ENCODE measurements at places on chromosomes 6 and 20.
A peak's percentile ranks its signal among the peaks of the same experiment; 100 is the strongest.

DNA sequence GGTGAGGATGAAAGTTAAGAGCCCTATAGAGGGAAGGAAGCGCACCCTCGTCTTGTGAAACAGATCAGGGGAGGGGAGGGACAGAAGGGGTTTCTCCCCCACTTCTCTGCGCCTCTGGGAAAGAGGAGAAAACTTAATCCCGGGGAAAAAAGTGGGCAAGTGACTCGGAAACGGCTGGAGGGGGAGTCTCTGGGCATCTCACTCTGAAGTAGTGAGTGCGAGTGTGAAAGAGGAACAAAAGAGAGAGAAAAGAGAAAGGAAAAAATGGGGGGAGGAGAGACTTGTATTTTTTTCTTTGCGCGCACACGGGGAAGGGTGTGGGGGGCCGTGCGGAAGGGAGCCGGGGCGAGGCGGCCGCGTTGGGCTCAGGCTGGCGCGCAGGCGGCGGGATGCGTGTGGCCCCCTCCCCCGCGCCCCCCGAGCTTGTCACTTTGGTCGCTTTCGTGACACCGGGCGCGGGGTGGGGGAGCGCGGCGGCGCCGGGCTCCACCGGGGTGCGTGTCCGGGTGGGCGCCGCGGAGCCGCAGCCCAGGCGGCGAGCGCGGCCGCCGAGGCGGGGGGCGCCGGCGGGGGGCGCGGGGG, 454 bp downstream of the L3MBTL3 start:
- peak; percentile 57 for DNase-seq

- no peak for DNase-seq
Measured at GRCh38 chr6:114389111-114389510, 46.3 kb upstream of the HS3ST5 start.

DNA sequence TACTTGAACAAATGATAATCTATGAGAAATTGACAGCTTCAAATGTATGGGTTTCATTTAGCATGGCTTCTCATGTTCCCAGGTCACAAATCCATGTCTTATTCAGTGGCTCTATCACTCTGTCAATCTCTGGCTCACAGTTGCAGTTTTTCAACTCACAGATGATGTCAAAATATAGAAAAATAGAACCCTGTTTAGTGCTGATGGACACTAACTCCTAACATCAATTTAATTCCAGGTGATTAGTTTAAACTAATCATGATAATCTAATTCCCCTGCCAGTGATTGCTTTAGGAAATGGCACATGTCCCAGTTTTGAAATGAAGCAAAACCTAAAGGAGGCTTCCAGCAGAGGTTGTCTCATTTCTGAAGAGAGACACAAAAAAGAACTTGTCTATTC, 13.0 kb downstream of the KHDC1 start:
- DNase-seq: no peak

GRCh38 chr6:108302386-108302785, 7.5 kb downstream of the AFG1L start:
- no peak for DNase-seq

DNA sequence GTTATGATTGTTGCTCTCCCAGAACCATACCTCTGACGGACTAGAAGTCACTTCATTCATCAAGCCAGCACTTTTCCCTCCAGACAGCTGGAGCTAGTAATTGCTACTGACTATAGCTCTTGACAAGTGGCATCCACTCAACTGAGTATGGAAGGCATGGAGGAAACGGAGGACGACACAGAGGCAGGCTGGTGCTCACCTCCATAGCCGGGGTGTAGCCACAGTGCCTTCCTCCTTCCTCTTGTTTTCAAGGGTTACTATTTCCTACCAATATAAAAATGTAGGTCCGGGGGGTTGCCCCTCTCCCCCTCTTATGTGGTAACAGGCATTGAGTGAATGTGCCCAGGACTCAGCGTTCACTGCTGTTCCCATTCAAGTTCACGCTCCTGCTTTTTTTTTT, 23.5 kb upstream of the FOXC1 start:
- no peak for DNase-seq

DNA sequence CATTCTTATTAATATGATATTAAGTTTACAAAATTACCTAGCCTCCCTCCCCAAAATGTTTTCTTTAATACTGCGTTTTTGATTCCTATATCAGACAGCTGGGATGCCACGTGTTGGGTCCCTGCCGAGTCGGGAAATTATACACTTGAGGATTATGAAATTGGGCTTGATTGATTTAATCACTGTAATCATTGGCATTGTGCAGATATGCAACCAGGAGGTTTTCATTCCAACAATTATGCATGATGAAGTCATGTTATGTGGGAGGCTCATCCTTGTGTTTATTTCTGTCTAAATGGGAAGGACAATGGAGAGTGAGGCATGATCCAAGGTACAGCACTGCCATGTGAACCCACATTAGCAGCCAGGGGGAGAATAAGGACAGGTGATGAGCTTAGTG, 30.6 kb upstream of the RIPOR2 start:
- no peak for DNase-seq

GRCh38 chr6:158781692-158782373, 37.3 kb downstream of the EZR start:
- DNase-seq: no peak

DNA sequence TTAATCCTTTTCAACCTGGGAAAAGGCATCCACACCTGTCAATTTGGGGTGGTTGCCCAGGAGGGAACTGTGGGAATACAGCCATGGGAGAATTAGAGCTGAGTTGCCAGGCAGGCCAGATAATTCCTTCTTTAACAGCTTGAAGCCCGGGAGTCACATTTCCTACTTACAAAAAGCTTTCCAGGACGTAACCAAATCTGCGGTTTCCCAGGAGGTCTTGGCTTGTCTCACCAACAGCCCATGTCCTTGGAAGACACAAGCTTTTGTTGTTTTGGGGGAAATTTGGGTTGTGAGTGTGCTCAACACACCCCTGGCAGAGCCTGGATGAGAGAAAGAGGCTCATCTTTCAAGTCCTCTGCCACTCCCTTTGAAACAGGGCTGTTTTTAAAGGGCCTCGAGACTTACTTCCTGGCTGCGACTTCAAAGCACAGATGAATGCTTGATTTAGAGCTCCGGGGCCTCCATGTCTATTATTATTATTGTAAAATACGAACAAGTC, 465.9 kb upstream of the BTBD3 start:
- DNase-seq: no peak

GRCh38 chr6:118165500-118165899, 258.4 kb downstream of the SLC35F1 start:
- no peak for DNase-seq

GRCh38 chr6:112155886-112156285, 68.5 kb downstream of the FAM229B start:
- no peak for DNase-seq

DNA sequence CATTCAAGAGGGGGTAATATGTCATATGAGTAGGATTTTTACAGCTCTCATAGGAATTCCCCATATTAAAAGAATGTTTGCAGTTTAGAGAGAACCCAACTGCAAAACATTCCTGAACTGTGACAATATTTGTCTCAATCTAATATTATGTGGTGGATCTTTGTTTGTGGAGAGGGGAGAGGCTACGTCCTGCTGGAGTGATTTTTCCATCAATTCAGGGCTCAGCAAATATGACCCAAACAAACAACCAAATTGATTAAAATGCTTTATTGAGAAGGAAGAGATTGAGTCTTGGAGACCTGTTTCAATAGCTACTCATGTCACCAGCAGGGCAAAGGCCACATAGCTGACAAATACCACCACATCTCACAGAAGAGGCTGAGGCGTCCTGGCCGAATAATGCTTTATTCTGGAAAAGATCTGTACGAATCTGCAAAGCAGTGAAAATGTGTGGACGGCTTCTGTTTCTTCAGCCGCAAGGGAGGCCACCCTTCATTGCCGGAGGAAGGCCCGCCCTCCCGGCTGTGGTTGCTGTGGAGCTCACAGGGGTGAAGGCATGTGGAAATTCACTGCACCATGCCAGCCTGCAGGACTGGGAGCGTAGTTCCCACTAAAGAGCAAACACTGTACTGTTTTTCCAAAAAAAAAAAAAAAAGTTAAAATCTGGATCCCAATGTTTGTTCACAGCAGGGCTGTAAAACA, 89.7 kb upstream of the QKI start:
- no peak for DNase-seq

GRCh38 chr6:89525786-89526562, 93.0 kb downstream of the ANKRD6 start:
- DNase-seq: no peak

DNA sequence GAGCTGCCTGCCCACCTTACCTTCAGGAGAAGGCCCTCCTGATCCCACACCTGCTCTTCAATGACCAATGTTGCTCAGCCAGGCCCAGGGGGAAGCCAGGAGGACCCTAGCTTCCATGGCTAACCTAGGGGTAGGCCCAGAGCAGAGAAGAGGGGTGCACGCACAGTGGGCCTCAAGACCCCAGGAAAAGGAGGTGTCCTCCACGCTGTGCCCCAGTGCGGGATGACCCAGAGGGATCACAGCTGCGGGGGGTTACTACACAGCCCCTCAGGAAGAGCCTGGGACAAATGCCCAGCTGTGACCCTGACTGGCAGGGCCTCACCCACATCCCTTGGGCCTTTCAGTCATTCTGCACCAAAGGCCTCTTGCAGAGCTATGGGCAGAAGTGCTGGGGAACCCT, 31.6 kb upstream of the APMAP start:
- DNase-seq: no peak

DNA sequence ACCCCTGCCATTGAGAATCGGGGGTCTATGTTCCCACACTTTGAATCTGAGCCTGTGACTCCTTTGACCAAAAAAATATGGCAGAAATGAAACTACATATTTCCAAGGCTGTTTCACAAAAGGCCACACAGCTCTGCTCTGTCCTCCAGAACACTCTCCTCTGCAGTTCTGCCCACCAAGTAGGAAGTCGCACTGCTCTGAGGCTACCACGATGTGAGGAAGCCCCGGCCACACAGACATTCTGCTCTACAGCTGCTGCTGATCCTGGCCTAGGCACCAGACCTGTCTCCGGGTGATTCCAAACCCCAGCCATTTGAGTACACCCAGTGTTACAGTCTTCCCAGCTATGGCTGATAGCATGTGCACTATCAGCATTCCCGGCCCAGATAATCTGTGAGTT, 85.1 kb downstream of the LYRM4 start:
- DNase-seq: no peak

DNA sequence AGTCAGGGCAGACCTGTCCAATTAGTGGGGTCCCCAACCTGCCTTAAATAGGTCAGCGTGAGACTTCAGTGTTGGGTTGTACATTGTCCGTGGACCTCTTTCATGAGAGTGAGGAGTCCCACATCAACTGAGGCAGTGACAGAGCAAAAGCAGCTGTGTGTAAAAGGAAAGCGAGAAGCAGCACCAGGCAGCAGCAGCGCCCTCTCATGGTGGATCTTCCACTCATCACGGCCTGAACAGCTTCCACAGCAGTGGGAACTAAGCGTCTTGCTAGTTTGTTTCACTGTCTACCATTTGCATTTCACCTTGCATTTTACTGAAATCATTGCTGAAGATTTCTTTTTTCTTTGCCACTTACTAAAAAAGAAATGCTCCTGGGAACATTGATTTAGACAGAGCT, 333.8 kb downstream of the PKHD1 start:
- peak; percentile 78 for DNase-seq

DNA sequence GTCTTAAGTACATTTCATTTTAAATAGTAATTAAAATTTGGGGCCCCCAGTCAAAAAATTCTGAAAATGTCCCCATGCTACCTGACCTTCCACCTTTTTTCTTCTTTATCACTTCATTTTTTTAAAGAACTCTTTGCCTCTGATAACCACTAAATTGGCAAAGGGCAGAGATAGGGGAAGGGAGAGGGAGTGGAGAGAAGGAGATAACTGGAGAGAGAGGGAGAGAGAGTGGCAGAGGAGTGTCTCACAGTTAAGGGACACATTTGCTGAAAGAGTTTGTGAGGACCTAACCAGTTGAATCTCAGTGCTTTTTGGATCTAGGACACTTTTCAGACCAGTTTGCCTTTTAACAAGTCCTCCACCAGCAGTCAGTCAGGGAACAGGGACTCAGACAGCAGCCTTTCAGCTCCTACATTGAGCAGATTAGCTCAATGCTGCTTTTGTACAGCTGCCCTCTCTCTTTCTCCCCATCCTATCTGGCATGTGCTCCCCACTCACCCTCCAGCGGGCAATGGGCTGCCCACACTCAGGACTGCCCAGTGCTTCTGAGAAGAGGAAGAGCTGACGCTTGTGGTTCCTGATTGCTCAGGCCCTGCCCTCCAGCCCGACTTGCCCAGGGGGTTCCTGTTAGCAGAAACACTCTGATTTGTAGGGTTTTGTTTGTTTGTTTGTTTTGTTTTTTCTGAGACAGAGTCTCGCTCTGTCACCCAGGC, 14.4 kb downstream of the ARMC2 start:
- no peak for DNase-seq

GRCh38 chr6:90136837-90137568, 159.6 kb downstream of the BACH2 start:
- no peak for DNase-seq

GRCh38 chr20:47764154-47764733, 21.0 kb downstream of the SULF2 start:
- DNase-seq: peak; percentile 82

DNA sequence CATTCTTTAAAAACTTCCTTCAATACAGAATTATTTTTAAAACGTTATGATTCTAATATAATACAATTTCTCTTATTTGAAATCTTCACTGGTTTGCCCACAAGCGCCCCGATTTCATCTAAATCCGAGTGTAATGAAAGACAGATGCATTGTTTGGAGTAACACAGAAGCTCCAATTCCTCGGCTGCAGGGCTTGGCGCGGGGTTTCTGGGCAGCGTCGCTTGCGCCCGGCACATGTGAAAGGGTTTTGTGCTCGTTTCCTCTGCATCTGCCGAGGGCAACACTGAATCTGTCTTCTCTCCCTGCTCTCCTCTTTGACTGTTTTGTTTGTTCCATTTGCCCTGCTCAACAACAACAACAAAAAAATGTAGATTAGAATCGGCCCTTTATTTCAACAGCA, 248.6 kb upstream of the QKI start:
- DNase-seq: no peak

Data from Karpas-422 (cell line).